CD8-positive, alpha-beta memory T cell (primary cell): ENCODE measurements at places on chromosomes 1 and 21. TPM values are rescaled to one million over a fixed set of nuclear protein-coding genes. Genes with fewer than 3 reads are reported as not detected.

CSMD2 gene
- polyA plus RNA-seq: not detected

TRIM46 gene
- polyA plus RNA-seq: 0.99 TPM

GJA5 gene
- polyA plus RNA-seq: not detected

MANEAL gene
- polyA plus RNA-seq: 4.0 TPM

COL6A1 gene
- 1.6 TPM for polyA plus RNA-seq

SELL gene
- 871 TPM for polyA plus RNA-seq

DNA sequence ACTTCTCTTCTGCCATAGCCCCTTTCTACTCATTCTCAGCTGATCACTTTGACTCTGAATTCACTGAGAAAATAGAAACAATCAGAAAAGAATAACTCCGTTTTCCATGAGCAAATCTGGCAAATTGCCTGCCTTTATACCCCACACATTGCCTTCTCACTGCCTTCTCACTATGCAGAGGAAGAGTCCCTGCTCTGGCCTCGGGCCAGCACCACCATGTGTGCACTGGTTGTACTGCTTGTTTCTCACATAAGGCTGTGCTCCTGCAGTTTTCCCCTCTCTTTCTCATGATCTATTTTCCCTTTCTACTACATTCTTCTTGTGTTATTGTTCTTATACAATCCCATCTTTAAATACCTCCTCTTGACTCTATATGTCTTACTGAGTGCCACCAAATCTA is 2.3 kb upstream of the HMGCS2 start:
- no peak for DNase-seq

GRCh38 chr1:152954436-152954835 is 7.4 kb downstream of the SPRR5 start:
- DNase-seq: no peak

DNA sequence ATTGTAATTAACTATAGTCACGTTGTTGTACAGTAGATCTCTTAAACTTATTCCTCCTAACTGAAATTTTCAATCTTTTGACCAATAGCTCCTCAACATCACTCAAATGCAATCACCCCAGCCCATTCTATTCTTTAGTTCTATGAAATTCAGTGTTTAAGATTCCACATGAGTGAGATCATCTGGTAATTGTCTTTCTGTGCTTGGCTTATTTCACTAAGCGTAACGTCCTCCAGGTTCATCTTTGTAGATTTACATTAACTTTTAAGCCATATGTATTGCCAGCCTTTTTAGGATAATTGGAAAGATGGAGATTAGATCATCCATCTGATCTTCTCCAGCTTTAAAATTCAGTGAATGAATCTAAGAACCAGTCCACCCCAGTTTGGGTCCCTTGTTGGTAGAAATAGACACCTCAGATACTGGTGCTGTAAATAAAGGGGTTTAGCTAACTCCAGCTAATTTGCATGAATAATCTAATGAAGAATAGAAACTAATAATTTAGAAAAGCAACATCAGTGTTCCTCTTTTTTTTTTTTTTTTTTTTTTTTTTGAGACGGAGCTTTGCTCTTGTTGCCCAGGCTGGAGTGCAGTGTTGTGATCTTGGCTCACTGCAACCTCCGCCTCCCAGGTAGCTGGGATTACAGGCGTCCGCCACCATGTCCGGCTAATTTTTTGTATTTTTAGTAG is 7.0 kb downstream of the S100A10 start:
- DNase-seq: no peak

DNA sequence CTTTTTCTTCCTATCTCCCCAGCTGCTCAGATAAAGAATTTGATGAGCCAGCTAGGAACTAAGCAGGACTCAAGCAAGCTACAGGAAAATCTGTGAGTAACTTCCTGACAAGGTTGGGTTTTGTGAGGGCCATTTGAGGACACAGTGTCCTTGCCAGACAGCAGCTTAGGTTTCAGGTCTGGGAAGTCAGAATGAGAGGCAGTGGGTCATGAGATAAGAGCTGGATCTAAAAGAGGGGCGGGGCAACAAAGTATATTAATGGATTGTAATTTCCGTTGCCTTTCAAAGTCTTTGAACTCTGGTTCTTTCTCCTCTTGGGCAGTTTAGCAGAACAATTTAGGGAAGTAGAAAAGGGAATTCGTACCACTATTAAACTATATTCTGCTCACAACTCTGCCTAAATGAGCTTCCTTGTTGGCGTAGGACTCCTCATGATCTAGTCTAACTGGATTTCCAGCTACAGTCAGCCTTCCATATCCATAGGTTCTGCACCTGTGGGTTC is 16.6 kb downstream of the STX12 start:
- DNase-seq: no peak

DNA sequence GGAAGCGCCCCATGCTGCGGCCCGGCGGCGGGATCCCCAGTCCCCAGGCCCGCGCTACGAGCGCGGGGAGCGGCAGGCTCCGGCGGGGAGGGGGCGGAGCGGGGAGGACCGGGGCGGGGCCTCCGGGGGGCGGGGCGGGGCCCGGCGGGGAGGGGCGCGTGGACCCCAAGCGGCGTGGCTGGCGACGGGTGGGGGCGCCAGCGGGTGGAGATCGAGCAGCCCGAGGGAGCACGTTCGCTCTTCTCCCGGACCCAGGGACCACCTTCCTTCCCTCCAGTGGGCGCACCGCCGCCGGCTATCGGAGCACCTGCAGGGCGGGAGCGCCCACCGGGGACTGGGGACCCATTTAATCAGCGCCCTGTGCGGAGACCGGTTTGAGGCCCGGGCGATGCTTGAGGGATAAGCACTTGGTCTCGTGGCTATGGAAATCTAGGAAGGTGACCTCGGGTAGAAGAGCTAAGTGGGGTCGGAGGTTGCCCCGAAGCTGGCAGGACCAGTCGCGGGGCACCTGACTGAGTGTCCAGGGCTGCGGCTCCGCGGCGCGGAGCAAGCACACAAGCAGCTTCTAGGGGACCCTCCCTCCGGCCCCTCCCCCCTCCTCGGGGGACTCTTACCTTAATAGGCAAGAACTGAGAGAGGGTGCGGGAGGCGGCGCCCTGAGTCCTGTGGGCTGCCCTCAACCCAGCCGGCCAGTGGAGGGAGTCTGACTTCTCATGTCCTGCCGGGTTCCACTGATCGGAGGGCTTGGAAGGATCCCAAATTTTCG is at the start of gene TSPAN2:
TSS of gene TSPAN2 (minus strand) at position 84 of the 766 bp plus-strand sequence. CDS start at position 13, 71 bp downstream.
- peak; percentile 64 for DNase-seq

DNA sequence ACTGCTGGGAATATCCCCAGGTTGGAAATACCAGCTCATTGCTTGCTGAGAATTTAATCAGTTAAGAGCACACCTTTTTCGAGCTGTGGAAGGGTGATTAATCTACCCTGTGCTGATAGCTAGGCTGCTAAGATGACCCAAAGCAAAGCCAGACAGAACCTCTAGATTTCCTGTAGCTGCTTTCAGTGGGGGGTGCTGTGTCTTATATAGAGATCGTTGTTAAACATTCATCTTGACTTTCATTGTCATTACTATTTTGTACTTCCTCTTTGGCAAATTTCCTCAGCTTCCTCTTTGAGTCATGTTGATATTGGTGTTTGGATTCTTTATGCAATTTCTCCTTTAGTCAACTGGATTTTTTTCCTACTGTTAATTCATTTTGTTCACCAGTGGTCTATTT is 155.3 kb downstream of the DISC1 start:
- no peak for DNase-seq

DNA sequence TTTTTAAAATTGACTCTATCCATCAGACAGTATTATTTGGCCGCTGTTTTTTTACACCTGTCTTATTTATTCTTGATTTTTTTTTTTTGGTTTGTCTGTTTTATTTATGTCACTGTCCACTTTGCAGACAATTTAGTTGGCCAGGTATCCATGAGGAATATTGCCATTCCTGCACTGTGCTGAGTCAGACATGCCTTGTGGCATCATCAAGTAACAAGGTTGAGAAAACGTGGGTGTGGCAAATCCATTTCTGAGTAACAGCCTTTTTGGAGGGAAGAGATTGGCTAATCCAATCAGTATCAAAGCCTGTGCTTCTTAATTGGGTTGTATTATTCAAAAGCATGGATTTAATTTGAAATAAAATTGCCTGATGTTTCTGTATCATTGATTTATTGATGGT is 463.1 kb downstream of the USP25 start:
- DNase-seq: no peak

GRCh38 chr1:201740670-201741111 is 88.3 kb upstream of the IPO9 start:
- peak; percentile 3 for DNase-seq

DNA sequence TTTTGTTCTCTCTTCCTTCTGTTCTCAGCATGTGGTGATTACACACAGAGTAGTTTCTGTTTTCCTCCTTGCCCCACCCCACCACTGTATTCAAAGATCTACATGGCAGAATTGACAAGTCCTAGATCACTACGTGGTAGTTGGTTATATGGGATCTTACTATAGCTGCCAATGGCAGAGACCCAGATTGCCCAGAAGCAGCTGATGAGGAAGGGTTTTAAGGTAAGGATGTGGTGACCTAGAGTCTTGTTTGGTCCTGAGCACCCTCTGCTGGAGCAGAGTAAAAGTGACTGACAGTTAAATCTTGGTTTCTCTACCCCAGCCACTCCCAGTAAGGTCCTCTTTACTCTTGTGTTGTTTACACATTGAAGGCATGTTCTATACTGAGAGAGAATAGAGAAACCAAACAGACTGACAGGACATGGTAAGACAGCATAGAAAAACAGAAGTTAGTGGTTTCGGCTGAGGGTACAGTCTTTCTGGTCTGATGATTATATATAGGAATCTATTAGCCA is 22.8 kb upstream of the STRIP1 start:
- DNase-seq: no peak

DNA sequence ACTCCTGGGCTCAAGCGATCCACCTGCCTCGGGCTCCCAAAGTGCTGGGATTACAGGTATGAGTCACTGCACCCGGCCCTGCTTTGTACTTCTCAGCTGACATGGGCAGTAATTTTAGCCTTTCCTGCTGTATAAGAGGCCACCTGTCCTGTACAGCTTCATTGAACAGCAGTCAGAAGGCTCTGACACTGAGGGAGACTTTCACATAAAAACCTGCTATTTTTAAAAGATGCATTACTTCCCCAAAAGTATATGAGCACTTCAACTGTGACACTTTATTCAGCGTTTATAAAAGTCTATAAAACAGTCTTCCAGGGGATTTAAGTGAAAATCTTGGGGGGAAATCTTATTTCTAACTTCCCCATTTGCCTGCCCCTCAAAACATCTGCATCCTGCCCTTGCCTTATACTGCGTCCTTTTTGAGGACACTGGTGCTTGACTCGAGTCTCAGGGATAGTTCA is 17.6 kb downstream of the RNU5D-1 start:
- DNase-seq: no peak

DNA sequence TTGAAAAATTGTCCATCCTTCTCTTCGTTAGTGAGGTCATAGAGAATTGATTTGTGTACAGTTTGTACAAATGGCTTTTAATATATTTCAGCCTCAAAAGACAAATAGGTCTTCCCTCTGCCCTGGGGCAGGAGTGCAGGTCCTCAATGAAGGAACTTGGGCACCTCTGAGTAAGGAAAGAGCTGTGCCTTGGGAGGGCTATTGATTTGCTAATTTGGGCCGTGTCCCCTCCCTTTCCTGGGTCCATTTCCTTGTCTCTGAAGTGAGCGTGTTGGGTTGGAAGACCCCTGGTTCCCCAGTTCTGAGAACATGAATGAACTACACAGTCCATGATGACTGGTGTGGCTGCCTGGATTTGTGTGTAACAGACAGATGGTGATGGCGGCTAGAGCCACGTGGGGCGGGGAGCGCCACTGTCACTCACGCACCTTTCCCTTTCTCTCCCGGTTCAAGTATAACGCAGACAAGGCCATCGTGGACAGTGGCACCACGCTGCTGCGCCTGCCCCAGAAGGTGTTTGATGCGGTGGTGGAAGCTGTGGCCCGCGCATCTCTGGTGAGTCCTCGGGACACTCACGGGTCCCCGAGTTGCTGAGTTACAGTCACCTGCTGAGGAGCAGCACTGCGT is 71.0 kb upstream of the FAM3B start:
- no peak for DNase-seq

DNA sequence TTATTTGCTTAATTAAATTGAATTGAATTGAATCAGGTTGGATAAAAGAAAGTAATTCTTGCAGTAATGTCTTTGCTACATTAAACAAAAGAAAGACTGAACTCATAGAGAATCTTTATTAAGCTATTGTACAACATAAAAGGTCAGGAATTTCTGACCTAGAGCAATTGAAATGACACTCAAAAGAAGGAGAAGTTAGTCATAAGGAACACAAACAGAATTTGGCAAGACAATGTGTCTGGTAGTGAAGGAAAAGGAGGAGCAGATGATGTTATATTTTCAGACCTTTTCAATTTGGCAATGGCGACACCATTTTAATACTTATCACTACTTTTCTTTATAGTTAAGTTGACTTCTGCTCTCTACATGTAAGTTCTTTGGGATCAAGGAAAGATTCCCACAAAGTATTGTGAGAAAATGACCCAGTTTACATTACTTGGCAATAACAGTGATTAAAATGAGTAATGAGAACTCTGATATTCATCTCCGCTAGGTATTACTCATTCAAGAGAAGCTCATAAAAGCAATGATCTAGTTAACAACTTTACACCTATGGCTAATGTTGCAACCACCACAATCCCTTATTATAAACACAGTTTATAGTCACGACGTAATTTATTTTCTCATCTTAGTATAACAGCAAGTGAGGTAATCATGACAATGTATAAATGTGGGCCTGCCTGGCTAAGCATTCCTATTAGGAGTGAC is 14.7 kb upstream of the KRTAP21-1 start:
- DNase-seq: no peak

- no peak for DNase-seq
Observed at GRCh38 chr1:46622344-46622743, 5.7 kb upstream of the MOB3C start.

DNA sequence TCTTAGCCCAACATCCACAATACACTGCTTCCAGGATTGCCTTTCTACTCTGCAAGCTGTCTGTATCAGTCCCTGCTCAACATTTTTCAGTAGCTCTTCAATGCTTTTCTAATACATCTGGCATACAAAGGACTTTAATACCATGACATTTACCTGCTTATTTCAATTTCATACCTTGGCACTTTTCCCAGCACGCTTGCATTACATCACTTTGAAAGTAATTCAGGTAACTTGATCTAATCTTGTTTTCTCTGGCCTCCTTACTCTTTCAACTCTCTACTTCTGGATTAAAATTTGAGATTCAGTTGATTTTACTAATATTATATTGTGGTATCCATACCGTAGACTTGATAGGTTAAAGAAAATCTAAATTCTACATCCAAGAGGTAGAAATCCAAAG is 103.0 kb downstream of the PTGS2 start:
- no peak for DNase-seq

- DNase-seq: no peak
Observed at GRCh38 chr21:30437010-30437565, 3.0 kb upstream of the KRTAP15-1 start.
